Stimulated activated CD8-positive, alpha-beta memory T cell treated with anti-CD3 and anti-CD28 coated beads, Interleukin-15, amount 100 ng/mL, for 48 hours (primary cell): ENCODE measurements at places on chromosomes 12 and 14.

DNA sequence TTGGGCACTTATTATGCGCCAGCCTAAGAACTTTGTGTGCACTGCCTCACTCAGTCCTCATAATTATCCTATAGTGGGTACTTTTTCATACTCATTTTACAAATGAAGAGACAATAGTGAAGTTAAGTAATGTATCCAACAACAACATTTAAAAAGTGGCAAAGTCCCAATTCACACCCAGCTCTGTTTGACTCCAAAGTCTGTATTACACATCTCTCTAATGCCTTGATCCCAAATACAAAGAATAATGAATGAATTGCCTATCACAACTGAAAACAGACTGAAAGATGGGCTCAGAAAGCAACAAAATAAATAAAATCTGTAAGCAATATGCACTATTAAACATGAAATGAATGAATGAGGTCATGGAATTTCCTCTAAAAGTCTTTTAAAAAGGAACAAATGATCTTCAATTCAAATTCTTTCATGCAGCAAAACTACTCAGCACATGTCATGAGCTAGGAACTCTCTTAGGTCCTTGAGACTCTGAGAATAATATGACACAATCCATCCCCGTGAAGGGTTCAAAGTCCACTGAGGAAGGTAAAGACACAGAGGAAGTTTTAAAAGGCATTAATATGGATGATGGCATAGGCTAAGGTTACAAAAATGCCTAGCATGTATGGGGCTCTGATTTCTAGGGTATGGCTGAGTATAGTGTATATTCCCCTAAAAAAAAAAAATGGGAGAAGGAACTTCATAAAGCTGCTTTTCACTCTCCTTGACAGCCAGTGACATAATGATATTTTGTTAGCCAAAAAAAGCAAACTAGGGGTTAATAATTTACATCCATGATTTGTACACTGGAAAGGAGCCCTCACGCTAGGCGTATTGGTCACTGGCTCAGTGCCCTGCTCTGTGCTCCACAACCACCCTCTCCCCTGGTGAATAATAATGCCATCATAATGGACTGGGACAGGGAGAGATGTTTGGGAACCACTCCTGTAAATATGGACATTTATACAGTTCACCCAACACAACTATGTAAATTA is 103.4 kb downstream of the SLC2A13 start:
- no peak for DNase-seq

DNA sequence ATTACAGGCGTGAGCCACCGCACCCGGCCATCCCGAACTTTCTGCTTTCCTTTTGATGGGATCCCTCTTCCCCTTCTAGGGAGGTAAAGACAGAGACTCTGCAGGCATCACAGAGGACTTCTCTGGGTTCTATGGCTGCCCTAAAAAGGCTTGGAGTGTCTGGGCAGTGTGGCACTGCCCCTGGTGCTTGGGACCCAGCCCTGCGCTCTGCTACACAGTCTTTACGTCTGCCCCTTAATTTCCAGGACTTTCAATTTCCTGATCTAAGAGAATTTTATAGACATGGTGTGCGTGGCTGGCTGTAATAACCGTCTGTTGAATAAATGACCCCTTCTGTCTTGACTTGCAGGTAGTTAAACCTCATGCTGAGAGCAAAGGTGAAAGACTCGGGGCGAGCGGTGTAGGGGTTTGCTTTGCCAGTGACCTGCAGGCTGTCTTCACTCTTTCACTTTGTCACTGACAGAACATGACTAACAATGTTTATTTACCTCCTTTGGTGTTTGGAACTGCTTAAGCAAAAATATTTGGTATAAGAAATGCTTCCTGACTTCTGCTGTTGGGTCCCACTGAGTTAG is 110.9 kb upstream of the MAP1LC3B2 start:
- no peak for DNase-seq

- DNase-seq, result peak; percentile 60
Measured at GRCh38 chr12:94263011-94263811, 114.8 kb downstream of the PLXNC1 start.

DNA sequence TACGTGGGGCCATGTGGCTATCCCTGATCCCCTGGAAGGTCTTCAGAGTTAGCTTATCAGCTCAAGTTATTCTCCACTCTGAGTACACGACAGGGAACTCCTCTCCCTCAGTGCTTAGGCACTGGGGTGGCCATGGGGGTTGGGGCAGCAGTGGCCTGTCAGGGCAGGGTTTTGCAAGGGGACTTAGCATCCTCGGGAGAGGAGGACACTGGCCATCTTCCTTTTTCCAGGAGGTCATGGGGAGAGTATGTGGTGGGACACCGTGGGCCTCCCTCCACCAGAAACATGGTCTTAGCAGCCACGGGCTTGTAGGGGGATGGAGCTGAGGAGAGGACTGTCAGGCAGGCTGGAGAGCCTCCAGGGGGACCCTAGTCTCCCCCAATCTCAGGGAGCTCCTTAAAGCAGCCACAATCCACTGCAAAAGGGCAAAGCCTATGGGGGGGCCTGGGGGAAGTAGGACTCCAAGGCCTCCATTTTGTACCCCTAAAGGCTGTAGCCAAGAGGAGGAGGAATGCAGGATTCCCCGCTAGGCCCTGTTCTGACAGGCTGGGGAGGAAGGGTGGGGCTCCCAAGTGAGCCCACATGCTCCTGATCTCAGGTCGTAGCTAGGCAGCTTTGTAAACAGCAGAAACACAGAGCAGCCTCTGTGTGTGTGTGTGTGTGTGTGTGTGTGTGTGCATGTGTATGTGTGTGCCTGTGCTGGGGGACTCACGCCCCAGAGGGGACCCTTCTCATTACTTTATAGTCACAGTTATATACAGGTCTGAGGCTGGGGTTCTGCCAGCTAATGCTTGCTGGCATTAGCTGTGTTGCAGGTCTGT is 36.6 kb downstream of the KRT80 start:
- DNase-seq, result no peak

GRCh38 chr12:99911967-99912366 is 72.8 kb downstream of the ANKS1B start:
- no peak for DNase-seq

GRCh38 chr12:49622501-49623141 is 740 bp upstream of the PRPF40B start:
- DNase-seq, result peak; percentile 53

GRCh38 chr12:9948606-9949296 is 16.6 kb upstream of the CLEC2A start:
- DNase-seq, result no peak

DNA sequence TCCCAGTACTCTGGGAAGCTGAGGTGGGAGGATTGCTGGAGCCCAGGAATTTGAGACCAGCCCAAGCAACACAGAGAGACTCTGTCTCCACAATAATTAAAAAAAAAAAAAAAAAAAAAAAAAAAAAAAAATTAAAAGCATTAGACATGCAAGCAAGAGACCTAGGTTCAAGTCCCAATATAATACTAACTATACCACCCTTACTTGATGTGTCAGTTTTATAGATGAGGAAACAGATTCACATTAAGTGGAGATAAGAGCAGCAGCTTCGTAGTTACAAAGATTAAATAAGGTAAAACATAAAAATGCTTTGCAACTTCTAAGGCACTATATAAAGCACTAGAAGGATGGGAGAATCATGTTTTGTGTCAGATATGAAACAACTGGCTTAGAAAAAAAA is 9.1 kb downstream of the PPTC7 start:
- no peak for DNase-seq

- no peak for DNase-seq
Measured at GRCh38 chr14:90788031-90788430, 28.2 kb downstream of the TTC7B start.

DNA sequence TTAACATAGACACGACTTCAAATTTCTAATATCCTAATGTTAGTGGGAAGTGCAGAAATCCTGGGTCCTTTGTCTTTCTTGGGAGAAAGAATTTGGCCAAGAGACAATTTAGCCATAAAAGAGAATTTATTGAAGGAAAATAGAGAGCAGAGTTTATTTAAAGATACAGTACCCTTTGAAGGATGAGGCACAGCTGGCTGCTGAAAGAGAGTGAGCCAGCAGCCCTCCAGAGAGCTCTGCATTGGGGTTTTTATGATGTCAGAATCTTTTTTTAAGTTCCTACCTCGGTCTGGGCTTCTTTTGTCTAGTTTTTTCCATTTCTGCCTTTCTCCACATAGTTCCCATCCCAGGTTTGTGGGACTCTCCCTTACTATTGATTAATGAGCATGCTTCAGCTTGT is 37.5 kb downstream of the CCER1 start:
- DNase-seq, result no peak

DNA sequence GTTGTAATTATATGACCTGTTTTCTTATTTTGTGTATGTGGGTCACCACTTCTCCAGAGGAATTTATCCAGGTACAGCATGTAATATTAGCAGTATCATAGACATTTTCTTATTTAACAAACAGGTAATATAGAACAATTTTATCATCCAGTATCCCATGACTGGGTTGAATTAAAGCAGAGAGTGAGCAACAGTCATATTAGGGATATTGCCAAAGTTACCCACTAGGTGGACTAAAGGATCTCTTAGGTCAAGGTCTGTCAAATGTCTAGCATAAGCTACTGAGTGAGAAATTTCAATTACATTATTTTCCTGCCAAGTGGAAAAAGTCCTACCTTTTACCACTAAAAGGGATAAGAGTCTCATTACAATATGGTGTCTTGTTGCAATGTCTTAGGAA is 62.1 kb upstream of the TRIM9 start:
- no peak for DNase-seq

DNA sequence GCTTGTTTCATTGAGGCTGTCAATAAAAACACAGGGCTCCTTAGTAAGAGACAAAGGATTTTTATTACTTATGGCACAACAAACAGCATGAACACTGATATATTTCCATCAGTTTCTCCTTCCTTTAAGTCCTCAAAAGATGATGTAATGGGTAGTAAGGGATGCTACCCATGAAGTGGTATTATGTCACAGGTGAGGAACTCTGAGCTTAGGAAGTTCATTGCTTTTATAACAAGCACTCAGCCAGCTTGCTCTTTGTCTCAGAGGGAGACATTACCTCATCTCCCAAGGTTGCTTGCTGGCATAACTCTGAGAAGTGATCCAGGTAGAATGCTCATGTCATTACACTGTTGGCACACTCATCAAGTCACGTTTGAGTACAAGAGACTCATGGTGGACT is 287.0 kb upstream of the OR4E1 start:
- no peak for DNase-seq

- DNase-seq, result no peak
Measured at GRCh38 chr12:53805791-53806190, 54.0 kb upstream of the CISTR start.

GRCh38 chr12:53048033-53048779 is 1.7 kb upstream of the TNS2 start:
- no peak for DNase-seq

DNA sequence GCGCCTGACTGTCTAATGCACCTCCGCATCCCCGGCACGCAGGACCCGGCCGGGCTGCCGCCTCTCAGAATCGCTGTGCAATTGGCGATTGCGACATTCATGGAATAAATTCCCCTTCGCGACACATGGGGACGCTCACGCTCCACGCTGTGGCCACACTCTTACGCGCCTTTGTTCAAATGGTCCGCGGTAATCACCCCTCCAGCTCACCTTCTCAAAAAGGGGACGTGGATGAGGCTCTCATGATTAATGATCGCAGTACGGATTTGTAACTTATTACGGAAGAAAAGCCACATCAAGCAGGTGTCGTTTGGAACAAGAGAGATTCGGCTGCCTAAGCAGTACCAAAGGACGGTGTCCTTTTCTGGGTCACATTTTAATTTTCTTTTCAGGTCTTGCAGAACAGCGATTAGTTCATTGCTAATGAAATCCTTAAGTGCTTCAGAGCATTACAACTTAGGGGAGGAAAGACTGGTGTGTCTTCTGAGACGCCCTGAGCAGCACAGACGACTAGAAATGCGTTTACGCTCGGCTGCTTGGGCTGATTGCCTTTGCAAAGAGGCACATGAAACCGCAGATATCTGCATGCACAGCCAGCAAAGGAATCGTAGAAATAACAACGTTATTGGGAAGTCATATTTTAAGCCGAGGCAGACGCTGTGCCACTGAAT is 37.3 kb upstream of the ADGRD1 start:
- no peak for DNase-seq

GRCh38 chr12:20099395-20100183 is 268.7 kb upstream of the PDE3A start:
- DNase-seq, result no peak

- no peak for DNase-seq
Measured at GRCh38 chr12:54598970-54599369, 10.5 kb upstream of the PPP1R1A start.

- DNase-seq, result no peak
Measured at GRCh38 chr12:19946550-19946949, 421.8 kb upstream of the PDE3A start.

- DNase-seq, result no peak
Measured at GRCh38 chr14:105324080-105324778, 9.7 kb downstream of the PACS2 start.

DNA sequence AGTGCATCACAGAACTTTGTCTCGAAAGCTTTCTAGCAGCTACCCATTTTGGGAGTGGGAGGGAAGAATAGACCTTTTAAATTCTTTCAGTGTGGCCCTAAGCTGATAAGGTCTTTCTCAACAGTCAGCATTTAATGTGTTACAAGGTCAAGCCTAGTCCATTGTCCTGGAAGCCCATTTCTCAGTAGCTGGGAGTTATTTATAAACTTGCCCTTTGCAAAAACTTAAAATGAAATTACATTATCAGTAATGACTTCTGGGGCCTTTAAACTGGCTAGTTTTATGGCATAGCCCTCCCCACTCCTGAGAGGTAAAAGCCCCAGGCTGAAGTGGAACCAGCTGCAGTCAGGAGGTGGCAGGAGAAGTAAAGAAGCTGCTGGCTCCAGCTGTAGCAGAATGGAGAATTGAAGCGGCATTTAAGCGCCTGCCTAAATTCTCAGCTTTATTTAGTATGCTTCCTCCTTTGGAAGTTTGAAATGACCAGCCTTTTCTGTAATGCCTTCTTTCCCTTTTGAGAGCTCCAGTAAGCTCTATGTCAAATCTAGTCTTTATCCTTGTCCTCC is 12.4 kb downstream of the COPZ1 start:
- DNase-seq, result no peak

GRCh38 chr14:38547961-38548490 is 292.1 kb upstream of the CLEC14A start:
- no peak for DNase-seq

GRCh38 chr12:109461049-109461845 is 15.9 kb downstream of the KCTD10 start:
- no peak for DNase-seq

DNA sequence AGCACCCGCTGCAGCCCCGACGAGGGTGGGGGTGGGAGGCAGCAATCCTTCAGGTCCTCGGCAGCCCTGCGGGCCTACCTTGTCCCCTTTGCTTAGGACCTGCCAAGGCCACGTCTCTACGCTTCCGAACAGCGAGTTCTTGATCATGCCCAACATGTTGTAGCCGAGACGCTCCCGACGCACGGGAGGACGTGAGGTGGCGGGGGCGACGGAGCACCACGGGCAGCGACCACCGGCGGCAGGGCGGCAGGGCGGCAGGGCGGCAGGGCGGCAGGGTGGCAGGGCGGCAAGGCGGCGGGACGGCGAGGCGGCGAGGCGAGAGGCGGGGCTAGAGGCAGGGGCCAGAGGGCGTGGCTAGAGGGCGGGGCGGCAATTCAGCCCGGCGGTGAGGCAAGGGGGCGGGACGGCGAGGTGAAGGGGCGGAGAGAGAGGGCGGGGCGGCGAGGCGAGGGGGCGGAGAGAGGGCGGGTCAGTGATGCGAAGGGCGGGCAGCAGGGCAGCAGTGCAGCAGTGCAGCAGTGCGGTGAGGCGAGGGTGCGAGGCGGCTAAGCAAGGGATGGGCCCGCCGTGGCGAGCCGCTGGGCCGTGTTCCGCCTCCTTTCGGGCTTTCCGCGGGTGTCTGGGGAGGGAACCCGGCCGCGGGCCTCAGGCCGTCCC is at the start of gene HEBP1:
TSS of gene HEBP1 (minus strand) at position 307 of the 657 bp plus-strand sequence. CDS start at position 156, 151 bp downstream.
- DNase-seq, result peak; percentile 86
